ENCODE measurements at places on chromosomes 13 and 19. TPM values are rescaled to one million over a fixed set of nuclear protein-coding genes. Genes with fewer than 3 reads are reported as not detected.

DNA sequence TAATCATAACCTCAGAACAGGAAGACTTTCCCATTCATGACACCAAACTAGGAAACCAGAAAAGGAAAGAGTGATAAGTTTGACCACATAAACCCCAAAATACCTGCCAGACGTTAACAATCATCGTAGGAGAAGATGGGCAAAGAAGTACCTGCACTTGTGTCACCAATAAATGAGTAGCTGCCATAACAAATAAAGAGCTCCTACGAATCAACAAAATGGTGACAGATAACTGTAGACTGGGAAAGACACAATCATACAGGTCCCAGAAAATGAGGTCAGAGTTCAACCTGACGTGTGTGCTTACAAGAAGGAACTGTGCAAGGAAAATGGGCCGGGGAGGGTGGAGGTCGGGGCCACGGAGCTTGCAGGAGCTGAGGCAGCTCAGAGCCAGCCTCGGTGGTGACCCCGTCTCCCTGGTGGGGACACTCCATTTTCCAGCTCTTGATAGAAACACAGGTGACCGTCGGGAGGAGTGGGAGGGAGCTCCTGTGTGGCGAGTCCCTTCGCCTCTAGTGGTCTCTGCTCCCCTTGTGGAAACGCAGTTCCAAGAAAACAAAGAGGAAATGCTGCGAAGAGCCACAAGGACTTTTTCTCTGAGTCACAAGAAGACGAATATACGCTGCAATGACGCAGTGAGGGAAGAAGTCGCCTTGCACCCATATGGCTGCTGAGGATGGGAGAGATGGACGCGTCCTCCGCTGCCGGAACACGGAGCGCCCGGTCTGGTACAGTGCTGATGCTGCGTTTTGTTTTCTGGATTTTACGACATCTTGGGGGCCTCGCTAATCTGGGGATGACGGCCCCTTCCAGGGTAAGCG lies 9.5 kb downstream of the PIP5K1C start:
- no peak for DNase-seq

DNA sequence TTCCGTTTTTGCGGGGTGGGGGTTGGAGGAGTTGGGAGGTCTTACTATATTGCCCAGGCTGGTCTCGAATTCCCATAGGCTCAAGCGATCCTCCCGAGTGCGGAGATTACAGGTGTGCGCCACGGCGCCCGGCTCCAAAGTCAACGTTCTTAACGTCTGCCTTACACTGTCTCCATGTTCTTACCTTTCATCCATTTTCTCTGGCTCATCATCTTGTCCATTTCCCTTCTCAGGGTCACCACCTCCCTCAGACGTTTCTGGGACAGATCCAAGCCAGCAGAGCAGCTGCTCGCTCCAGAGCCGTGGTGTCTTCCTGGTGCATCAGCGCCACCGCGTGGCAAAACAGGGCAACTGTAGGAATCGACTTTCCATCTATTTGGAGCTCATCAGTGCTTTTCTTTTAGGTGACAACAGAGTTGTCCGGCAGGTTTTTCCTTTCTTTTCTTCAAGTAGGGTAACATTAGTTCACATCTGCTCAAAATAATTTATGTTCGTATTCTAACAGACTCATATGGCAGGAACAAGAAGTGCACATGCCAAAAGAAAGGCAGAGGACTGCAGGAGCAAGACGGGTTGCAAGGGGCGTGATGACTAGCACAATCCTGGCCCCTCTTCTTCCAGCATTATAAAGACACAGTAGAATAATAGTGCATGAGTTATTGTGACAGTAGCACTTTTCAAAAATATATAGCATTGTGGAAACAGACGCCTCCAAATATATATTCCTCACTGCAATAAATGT lies 103.1 kb upstream of the ABCC4 start:
- peak; percentile 55 for DNase-seq

GRCh38 chr13:99617474-99618255 lies 116.4 kb downstream of the TM9SF2 start:
- peak; percentile 10 for DNase-seq

DNA sequence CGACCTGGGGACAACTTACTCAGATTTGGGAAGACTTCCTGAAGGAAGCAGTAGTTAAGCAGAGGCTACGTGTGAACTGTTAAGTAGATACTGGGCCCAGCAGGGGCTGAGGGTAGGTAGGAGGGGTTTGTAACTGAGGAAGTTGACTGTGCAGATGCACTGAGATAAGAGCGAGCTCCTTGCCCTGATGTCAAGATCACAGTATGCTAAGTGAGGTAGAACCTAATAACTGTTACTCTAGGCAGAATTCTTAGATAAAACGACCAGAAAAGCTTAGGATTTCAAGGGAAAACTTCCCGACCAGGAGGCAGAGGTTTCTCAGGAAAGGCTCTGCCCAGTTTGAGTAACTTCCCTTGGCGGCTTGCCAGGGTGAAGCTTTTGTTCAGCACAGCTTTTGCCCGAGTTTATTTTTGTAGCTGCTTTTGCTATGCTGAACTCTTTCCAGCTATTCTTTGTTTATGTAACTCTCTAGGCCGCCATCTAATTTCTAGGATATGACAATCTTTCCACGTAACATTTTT lies 632.1 kb downstream of the DIAPH3 start:
- DNase-seq, result peak; percentile 21

GRCh38 chr19:13410946-13411345 lies 95.3 kb downstream of the CACNA1A start:
- DNase-seq, result no peak

GRCh38 chr19:11964858-11965645 lies at the start of gene ZNF763:
Gene ZNF763, plus strand, starts transcription at chr19:11965040. Its CDS starts 169 bp downstream, at chr19:11965209.
- peak; percentile 87 for DNase-seq

- no peak for DNase-seq
Observed at GRCh38 chr13:113044391-113045114, 61.0 kb upstream of the F7 start.

DNA sequence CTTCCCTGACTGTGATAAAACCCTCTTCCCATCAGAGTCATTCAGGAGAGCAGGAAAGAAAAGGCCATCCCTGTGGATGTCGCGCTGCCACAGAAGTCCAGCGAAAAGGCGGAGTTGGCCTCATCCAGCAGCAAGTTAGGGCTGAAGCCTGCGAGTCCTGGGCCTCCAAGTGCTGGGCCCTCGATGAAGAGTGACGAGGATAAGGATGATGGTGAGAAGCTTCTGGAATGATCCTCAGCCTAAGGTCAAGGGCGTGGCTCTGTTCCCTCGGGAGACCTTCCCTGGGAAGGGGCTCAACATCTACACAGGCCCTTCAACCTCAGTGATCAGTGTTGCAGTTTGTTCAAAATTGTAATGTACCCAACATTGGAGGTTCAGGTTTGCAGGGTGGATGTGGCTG lies 22.3 kb downstream of the TEX29 start:
- no peak for DNase-seq

- no peak for DNase-seq
Observed at GRCh38 chr19:13139633-13140311, 10.4 kb downstream of the STX10 start.

GRCh38 chr19:46030812-46031550 lies 8.1 kb upstream of the PGLYRP1 start:
- DNase-seq, result no peak

DNA sequence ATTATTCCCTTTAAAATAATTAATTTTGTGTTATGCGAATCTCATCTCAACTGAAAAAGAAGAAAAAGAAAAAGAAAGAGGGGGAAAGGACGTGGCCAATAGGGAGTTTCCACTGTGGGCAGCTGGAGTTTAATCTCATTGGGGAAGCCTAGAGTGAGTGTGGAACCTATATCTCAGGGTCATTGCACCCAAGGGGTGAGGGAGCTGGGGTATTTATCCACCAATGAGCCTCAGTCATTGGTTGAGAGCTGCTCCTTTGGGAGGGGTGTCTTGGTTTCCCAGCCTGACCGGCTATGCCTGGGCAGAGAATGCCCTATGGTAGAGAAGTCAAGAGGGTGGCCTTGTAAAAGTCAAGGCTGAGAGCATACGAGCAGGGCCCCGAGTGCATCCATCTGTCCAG lies 16.5 kb downstream of the CYP4F22 start:
- DNase-seq, result no peak

DNA sequence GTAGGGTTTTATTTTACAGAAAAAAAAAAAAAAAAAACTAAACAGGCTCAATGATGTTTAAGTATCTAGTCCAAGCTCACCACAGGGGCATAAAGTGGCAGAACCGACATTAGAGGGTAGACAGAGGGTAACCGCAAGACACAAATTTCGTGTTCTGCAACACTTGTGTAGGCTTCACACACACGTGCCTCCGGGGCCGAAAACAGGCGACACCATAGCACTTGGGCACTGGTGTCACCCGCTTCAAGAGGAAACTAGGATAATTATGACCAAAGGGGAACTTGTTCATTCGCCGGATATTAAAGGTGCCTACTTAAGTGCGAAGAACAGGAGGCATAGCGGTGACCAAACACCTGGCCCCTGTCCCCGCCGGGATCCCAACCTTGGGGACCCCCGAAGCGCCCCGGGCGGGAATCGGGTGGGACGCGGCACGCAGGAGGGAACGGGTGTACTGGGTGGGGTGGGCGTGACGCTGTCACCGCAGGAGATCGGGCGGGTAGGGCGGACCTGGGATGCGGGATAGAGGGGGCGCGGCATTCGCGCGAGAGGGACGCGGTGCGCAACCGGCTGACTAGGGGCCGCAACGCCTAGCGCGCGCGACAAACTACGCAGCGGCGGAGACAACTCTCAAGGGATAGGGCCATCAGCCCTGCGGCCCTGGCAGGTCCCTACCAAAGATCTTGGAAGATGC lies 558 bp downstream of the MZT1 start:
- DNase-seq, result peak; percentile 10

- DNase-seq, result no peak
Observed at GRCh38 chr13:61654481-61654880, 238.8 kb upstream of the PCDH20 start.

- no peak for DNase-seq
Observed at GRCh38 chr19:2341244-2341751, 12.8 kb downstream of the SPPL2B start.

DNA sequence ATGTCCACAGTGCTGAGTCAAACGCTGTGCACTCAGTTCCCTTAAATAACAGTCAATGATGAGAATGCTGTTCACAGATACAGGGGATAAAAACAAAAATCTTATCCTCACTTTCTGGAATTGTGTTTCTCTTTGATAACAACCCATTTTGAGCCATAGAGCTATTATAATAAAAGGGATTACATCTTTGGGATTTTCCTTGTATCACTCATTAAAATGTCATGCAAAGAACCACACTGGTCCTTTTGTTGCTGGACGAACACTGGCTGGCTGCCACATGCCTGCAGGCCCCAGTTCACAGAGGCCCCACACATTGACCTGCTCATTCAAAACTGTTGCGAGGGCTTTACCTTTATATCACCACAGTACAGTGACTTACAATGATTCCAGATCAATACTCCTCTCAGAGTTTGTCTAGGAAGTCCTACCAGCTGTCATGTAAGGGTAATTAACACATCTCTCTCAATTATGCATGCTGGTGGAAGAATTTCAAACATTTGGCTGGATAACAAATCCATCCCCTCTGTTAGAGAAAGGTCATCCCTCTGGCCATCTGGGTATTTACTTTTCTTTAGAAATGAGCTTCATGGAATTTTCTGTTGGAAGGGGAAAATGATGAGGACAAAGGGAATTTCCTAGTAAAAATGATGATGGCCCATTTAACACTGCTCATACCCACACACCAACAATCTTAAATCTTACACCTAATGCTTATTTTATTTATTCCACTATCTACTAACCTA lies 85.9 kb downstream of the MBNL2 start:
- peak; percentile 30 for DNase-seq

DNA sequence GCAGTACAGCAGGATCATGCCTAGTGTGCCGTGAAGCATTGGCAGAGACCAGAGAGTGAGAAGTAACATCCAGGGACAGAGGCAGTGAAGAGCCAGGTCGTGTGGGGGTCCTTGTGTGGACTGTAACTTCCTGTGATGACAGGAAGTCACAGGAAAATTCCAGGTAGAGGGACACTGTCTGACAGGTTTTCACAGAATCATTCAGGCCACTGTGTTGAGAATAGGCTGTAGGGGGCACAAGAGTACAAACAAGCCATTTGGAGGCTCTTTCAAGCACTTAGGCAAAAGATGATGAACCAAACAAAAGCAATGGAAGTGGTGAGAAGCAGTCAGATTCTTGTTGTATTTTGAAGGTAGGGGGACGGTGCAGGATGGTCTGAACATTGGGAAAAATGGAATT lies 46.4 kb downstream of the N4BP2L1 start:
- peak; percentile 2 for DNase-seq

GRCh38 chr13:78129359-78129758 lies 210.7 kb upstream of the EDNRB start:
- DNase-seq, result no peak

- DNase-seq, result no peak
Observed at GRCh38 chr19:29544656-29545360, 19.0 kb downstream of the VSTM2B start.

DNA sequence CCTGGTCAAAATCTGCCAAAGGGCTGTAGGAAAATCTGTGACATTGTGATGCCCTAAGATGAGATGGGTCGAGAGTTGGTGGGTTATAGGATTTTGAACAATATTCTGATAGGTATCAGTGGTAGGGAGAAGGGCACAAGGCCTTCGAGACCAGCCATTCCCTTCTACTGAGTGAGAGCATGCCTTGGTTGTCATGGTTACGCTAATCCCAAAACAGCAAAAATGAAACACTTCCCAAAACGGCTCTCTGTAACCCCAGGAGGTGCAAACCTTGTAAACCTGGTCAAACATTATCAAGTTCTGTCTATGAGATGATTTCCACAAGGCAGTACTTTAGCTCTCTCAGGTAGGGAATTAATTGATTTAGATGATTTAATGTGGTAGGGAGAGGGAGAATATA lies 158.7 kb upstream of the RNF113B start:
- DNase-seq, result no peak

DNA sequence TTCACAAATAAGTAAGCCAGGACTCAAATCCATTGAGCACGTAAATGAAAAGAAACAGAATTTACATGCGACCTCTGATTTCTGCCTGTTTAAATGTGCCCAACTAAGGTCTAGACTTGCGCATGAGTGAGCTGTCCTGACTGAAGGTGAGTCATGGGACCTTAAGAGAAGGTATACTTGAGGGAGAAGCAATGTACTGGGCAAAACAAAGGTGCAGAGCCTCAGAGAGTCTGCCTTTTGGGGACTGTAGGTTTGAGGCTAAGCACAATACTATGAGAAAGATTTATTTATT lies 45.8 kb downstream of the UFM1 start:
- no peak for DNase-seq

GRCh38 chr19:55305983-55306562 lies 19.1 kb downstream of the TMEM150B start:
- DNase-seq, result no peak

Gene ZNF844
- total RNA-seq, result not detected

Gene ZNF285
- total RNA-seq, result 6.5 TPM

Gene KLK12
- not detected for total RNA-seq

Gene LIN37
- total RNA-seq, result 15.9 TPM

Gene MPND
- 21.1 TPM for total RNA-seq

Gene GPC5
- total RNA-seq, result not detected

Gene TMEM190
- not detected for total RNA-seq

Gene CABP5
- total RNA-seq, result not detected

Gene ONECUT3
- total RNA-seq, result 25.7 TPM

Gene RNF225
- total RNA-seq, result 0.61 TPM

Gene MISP3
- 5.2 TPM for total RNA-seq

Gene RASL11A
- total RNA-seq, result 1.3 TPM

Gene PSG1
- not detected for total RNA-seq

Gene METTL21C
- total RNA-seq, result not detected

Gene FFAR1
- total RNA-seq, result not detected

Gene MCF2L
- 14.2 TPM for total RNA-seq

Gene ADGRE1
- not detected for total RNA-seq

Gene GPC6
- not detected for total RNA-seq

Gene PRODH2
- not detected for total RNA-seq

Gene PRTN3
- total RNA-seq, result not detected

Gene DCLK1
- total RNA-seq, result not detected
